H9 (cell line): ENCODE measurements at places on chromosomes 6 and 20. TPM values are rescaled to one million over a fixed set of nuclear protein-coding genes. Genes with fewer than 3 reads are reported as not detected.

DNA sequence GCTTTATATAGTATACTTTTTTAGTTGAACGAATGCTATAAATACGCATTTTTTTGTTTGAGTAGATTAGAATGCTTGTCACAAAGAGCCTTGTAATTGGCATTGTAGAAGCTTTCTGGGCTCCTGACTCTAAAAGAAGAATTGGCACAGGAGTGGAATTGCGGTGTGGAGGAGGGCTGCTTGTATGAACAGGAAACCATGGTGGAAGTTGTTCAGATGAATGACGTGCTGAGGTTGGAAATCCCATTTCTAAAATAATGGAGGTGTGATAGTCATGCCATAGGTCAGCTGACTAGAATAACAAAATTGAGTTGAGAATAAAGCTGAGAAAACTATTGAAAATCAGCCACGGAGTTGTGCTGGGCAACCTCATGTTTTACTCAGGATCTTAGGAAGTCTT lies 174.9 kb downstream of the QKI start:
- DNase-seq, result no peak

DNA sequence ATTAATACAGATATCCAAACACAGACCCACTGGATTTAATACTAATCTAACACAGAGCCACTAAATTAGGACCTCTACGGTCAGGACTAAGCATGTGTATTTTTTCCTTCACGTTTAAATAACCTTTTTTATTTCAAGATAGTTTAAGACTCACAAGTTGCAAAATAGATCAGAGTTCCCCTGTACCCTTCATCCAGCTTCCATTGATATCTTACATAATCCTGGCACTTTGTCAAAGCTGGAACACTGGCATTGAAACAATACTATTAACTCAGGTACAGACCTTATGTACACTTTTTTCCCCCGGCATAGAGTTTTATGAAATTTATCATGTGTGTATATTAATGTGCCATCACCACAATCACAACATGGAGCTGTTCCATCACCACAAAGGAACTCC lies 2.1 kb downstream of the C6orf163 start:
- no peak for DNase-seq

DNA sequence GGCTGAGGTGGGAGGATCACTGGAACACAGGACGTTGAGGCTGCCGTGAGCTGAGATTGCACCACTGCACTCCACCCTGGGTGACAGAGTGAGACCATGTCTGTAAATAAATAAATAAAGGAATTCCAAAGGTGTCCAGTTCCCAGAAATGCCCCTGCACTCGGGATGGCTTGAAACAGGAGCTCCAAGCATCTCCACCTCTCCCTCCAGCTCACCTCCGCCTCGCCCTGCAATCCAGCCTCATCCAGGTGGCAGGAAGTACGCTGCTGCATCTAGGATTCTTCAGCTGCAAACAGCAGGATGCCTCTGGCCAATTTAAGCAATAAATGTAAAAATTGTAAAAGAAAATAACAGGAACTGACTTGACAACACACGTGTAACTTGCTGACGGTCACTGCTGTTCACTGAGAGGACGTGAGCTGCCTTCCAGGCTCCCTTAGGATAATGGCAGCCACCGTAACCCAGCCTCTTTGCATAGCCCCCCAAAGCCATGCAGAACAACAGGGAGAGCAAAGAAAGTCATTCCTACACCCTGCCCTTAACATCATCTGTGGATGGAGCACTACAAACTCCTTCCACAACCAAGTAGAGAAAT lies 11.4 kb upstream of the GRM4 start:
- no peak for DNase-seq

DNA sequence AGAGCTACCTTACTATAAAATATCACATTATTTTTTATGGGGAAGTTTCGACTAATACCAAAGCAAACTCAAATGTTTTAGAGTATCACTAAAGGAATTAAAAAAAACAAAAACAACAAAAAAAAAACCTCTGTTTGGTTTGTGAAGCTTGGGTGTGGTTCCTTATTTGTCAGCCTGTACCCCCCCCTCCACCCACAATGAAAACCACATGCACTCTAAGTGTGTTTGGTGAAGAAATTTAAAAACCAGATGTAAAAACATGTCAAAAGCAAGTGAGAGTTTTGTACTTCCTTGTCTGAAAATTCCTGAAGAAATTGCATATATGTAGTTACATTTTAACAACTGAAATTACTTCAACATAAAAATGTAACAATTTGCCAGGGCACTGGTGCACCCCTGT lies 3.1 kb downstream of the STK38 start:
- DNase-seq, result no peak

DNA sequence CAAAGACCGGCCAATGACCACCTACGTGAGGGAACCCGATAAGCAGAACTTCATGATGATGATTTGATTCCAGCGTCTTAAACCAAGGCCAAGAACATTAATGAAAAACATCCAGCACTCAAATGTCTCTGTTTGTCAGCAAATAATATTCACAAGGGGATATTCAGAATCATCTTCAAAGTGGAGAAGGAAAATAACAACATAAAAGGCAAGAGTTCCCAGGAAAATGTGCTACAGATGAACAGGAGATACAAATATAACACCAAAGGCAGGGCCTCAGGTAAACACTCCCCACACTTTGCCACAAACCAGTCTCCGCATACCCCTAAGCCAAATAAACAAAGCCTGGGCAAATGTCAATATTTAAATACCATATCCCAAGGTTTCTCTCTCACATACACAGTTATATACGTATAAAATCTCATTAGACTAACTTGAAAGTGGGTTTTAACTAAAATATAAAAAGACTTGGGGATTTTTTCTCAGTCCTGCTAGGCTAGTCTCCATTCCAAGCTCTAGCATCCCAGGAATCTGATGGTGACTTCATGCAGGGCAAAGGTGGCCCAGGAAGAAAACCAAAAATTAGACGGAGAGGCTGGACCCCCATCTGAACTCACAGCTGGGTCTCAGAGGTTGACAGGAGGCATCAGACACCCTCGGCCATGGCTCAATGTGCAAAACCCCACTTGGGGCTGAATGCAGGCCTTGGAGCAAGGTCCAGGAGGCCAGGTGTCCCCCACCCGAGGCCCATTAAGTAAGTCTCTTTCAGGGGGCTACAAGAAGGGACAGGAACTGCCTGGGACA lies 32.1 kb downstream of the TRAM2 start:
- DNase-seq, result no peak

DNA sequence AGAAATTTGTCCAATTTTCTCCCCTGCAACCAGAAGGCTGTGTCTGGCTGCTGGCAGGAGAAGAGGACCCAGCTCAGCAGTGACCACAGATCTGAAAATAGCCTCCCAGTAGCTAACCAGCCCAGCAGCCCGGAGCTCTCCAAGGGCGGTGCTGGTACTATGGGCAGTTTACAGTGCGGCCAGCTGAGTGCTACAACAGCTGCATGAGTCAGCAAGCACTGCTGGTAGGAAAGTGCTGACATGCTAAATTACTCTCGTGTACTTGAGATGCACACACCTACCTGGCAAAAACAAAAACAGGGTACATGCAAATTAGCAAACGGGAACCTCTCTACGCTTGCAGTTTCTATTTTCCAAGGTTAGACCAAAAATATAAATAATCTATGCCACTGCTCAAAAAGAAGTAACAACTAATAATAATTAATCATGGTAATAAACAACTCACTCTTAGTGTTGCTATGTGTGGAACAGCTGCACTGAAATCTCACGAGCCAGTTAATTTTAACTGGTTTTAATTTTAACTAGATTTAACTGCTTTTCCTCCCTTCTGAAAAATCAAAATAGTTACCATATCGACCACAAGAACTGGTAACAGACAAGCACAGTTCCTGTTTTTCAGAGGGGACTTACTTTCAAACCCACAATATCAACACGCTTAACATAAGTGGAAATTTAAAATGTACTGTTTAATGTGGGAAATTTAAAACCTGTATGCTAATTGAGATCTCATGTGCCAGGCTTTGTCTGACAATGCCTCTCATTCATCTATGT lies 10.8 kb downstream of the BACH2 start:
- DNase-seq, result peak; percentile 86

DNA sequence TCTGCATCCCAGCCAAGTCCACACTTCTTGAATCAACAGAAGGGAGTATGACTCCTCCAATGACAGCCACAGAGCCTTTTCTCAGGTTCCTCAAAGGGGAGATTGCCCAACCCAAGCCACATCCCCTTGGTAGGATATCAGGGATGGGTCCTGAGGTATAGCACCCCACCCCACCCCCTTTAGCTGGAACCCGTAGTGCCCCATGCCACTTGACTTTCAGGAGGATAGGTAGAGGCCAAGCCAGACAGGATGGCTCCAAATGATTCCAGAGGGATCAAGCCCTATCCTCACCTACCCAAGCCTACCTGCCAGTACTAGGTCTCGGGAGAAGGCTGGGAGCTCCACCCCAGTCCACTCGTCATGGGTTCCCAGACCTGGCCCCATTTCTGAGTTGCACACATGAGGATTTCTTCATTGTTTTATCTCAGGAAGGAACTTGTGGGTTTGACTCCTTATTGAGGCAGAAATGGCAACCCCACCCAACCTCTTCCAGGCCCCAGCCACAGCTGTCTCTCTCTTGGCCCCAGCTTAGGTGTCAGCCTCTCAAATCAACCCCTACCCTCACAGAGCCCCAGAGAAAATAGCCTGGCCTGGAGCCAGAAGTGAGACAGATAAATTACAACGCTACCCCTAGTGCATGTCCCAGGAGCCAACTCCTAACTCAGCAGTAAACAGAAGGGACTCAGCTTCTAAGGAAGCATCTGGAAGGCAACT lies 3.6 kb downstream of the CCND3 start:
- DNase-seq, result no peak

DNA sequence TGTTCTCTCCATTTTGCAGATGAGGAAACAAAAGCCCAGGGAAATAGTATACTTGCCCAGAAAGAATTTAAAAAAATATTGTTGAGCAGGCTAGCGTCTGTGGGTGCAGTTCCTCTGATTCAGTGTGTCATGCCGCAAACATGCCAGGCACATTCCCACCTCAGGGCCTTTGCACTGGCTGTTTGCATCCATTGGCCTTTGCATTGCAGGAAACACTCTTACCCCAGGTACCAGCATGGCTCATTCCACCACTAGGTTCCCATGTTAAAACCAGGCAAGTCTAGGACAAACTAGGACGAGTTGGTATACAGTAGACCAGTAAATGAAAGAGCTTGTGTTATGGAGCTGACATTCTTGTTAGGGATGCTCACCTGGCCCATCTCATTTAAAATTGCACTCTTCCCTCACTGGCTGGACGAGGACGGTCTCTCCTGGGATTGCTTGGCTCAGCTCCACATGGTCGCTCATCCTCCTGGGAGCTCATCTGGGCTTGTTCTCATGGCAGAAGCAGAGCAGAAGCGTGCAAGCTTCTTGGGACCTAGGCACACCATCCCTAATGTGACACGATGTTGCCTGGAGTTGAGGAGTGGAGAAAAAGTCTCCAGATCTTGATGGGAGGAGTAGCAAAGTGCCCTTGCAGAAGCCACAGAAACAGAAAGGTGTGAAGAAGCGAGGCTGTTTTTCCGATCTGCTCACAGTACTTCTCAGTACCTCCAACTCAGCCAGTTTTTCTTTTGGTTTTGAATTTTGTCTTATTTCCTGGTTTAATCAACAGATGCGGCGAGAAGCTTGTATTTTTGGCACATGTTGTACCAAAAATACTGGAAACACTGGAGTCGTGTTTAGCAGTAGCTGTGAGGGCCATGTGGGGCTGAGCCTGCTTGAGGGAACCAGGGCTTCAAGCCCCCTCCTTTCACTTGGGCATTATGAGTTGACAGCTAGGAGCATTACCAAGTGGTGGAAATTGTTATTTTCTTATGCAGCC lies 13.9 kb downstream of the ZNF831 start:
- DNase-seq, result no peak

DNA sequence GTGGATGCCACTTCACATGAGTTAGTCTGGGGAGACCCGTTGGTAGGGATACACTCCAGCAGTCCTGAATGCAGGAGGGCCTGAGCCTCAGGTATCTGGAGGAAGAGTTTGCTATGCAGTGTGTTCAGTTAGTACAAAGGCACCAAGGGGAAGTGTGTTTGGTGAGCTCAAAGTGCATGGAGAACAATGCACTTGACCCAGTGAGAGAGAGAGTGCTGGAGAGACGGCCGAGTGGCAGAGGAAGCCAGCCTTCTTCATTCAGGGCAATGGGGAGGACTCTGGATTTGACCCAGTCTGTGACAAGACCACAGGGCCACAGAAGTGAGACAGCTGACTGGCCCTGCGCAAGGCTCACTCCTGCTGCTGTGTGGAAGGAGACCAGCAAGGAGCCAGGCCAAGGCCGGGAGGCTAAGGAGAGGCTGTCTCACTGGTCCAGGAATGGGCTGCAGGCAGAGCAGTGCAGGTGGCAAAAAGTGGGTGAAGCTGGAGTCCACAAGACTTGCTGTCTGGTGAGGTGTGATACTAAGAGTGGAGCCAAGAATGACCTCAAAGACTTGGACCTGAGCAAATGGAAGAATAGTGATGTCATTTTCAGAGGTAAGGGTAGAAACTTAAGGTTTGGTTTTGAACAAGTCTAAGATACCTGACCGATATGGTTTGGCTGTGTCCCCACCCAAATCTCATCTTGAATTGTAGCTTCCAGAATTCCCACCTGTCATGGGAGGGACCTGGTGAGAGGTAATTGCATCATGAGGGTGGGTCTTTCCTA lies 38.0 kb downstream of the PDE10A start:
- no peak for DNase-seq

DNA sequence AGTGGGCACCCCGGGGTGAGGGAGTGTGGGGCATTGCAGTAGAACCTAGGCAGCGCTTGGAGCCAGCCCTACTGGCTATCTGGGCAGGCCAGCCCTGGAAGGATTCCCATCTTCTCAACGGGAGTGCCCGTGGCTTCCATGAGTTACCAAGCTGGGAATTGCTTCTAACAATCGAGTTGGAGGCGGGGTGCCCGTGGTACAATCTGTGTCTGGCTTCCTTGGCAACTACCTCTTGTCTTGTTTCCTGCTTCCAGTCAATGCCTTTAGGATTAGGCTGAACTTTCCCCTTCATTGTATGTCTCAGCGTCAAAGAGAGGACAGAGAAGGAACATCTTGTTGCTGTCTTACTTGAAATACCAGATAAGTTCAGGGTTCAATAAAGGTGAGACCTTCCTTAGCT lies 33.3 kb downstream of the PPP1R14C start:
- DNase-seq, result no peak

ARMC2 gene
- 2.8 and 3.9 TPM in 2 replicates for total RNA-seq

EDN1 gene
- total RNA-seq, result 2.1 and 2.6 TPM in 2 replicates

SLC23A2 gene
- 16.3 and 16.5 TPM in 2 replicates for total RNA-seq

RHAG gene
- total RNA-seq, result not detected in 2 replicates

CCN2 gene
- 44.1 and 44.4 TPM in 2 replicates for total RNA-seq

STMND1 gene
- not detected in 2 replicates for total RNA-seq
